ENCODE measurements at places on chromosomes 7 and 10. TPM values are rescaled to one million over a fixed set of nuclear protein-coding genes. Genes with fewer than 3 reads are reported as not detected.

Gene FBXL13
- total RNA-seq, result 0.18 TPM

Gene ACTR1A
- 25.5 TPM for total RNA-seq

Gene NUP205
- 12.2 TPM for total RNA-seq

Gene SPRN
- total RNA-seq, result 0.18 TPM

Gene HOXA7
- not detected for total RNA-seq

Gene RBP3
- not detected for total RNA-seq

Gene APBB1IP
- 16.1 TPM for total RNA-seq

Gene MALRD1
- not detected for total RNA-seq

Gene NEBL
- 1.2 TPM for total RNA-seq

Gene PNLIPRP2
- 0.88 TPM for total RNA-seq

Gene PAX2
- 0.18 TPM for total RNA-seq

Gene PWWP2B
- 5.8 TPM for total RNA-seq

Gene CLCN1
- total RNA-seq, result not detected

Gene TCAF2
- 2.9 TPM for total RNA-seq

Gene EBLN1
- not detected for total RNA-seq

Gene METTL27
- 0.96 TPM for total RNA-seq

Gene OR2A1
- not detected for total RNA-seq

Gene ZNF488
- 0.08 TPM for total RNA-seq

Gene PKD1L1
- 0.45 TPM for total RNA-seq

Gene TUBB8
- total RNA-seq, result not detected

Gene LANCL2
- total RNA-seq, result 8.5 TPM

Gene HOXA3
- total RNA-seq, result 0.30 TPM

Gene PSMG3
- total RNA-seq, result 10.7 TPM

Gene RAMP3
- total RNA-seq, result 5.8 TPM

Gene CLDN4
- 1.7 TPM for total RNA-seq

Gene VKORC1L1
- 17.7 TPM for total RNA-seq

Gene NPVF
- total RNA-seq, result not detected

Gene MPP7
- total RNA-seq, result 1.4 TPM

Gene MCU
- total RNA-seq, result 6.6 TPM

Gene IQUB
- total RNA-seq, result 0.15 TPM

Gene HOXA10
- total RNA-seq, result 0.10 TPM

Gene PKD2L1
- total RNA-seq, result 0.20 TPM

Gene OR2A5
- not detected for total RNA-seq

Gene ELMO1
- total RNA-seq, result 21.2 TPM

Gene CYP2E1
- 3,844 TPM for total RNA-seq

Gene CADPS2
- 13.2 TPM for total RNA-seq

Gene ACBD5
- 43.1 TPM for total RNA-seq

Gene INA
- not detected for total RNA-seq

Gene MSMB
- not detected for total RNA-seq

Gene ZNF853
- 0.10 TPM for total RNA-seq
